Peyer's patch (tissue), 4 donors: ENCODE measurements at places on chromosomes 5 and 9.

GRCh38 chr5:168401226-168401625 lies 85.0 kb upstream of the RARS1 start:
- no peak for DNase-seq

GRCh38 chr9:136563646-136564325 lies 17.9 kb upstream of the NOTCH1 start:
- DNase-seq, result no peak

DNA sequence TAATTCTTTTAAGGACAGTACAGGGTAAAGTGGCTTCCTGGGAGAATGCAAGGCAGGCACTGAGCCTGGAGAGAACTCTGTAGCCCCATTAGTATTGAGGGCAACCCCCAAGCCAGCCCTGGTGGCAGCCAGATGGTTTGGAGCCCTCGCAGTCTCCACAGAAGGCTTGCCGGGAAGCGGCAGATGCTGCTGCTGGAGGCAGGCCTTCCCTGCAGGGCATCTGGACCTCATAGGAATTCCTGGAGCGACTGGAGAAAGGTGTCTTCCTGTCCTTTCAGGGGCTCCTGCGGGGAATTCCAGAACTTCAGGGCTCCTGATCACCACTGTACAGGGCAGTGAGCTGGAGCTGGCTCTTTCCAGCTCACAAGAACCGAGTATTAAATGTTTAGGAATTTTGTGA lies 167.5 kb downstream of the INSYN2B start:
- no peak for DNase-seq

GRCh38 chr5:26691486-26691885 lies 346.9 kb downstream of the CDH9 start:
- no peak for DNase-seq

DNA sequence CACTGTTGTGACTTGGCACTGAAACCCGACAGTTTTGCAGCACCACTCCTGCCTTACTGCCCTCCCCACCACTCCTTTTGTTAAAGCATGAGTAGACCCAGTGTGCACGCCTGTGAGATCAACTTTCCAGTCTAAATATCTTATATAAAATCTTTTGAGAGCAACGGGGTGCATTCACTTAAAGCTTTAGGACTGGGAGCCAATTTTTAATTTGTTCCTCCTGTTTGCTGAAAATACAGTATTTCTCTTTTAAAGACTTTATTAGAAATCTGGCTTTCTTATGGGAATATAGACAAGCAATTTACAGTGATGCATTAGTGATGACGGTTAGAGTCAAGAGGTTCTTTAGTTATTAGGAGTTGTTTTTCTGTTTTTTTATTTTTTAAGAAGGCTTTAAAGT lies 397.5 kb downstream of the TMEM167A start:
- no peak for DNase-seq

- no peak for DNase-seq
Observed at GRCh38 chr9:16809912-16810610, 60.4 kb downstream of the BNC2 start.

DNA sequence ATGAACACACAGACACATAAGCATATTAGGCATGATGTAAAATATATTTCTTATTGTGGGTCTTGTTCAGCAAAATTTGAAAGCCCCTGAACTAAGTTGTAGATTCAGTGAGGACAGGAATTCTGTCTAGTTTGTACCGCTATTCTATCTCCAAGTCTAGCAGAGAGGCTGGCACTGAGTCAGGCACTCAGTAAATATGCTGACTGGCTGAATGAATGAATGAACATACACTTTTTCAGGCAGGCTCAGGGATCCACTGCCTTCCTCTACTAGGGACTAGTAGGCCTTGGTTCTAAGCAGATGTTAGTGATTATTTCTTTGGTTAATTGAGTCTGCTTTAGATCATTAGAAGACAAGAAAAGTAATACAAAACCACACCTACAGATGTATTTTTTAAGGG lies 157.5 kb downstream of the ZSWIM6 start:
- DNase-seq, result no peak

- no peak for DNase-seq
Observed at GRCh38 chr9:32573821-32574220, 862 bp upstream of the NDUFB6 start.

DNA sequence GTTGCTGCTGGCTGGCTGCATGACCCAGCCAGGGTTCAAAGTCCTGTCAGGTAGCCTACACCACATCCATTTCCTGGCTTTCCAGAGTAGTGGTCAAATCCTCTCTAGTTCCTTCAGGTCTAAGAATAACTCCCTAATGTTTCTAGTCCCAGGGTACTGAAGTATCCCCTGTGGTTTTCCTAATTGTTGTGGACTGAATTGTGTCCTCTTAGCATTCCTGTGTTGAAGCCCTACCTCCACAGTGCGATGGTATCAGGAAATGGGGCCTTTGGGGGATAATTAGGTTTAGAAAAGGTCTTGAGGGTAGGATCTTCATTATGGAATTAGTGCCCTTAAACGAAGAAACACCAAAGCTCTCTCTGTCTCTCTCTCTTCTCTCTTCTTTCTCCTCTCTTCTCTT lies 191.8 kb upstream of the CCNG1 start:
- DNase-seq, result no peak

- peak; percentile 20 for DNase-seq
Observed at GRCh38 chr5:55903121-55903701, 52.1 kb downstream of the IL31RA start.

- no peak for DNase-seq
Observed at GRCh38 chr9:131105952-131106351, 9.6 kb downstream of the AIF1L start.

DNA sequence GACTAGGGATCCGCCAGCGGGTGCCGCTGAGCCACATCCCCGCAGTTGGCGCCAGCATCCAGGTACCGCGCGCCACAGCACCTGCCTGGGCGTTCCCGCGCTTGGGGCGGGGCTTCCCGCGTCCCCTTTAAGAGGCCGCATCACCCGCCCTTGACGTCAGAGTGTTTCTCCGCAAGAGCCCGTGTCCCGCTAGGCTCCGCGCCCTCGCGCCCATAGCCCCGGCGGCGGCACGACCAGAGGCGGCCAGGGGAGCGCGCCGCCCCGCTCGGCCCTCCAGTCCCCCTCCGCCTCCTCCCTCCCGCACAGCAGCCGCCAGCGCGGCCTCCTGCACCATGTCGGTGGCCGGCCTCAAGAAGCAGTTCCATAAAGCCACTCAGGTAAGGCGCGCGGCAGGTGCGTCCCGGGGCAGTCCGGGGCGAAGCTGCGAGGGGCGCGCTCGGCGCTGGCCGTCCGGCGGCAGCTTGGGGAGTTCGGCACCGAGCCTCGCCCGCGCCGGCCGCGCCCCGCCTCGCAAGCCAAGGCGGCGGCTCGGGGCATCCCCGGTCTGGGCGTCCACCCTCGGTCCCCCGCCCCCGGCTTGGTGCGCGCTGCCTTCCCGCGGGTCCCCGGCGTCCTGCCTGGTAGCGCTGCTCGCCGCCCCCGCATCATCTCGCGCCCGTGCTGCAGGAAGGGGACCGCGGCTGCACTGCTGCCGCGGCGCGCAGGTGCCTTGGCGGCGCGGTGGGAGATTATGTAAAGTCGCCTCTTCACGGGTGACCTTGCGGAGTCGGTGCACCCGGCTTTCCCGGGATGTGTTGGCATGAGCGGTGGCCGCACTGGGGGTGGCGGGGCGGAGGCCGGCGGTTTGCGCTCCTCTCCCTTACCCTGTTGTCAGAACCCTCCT lies at the start of gene SH3GL2:
SH3GL2 (plus strand) TSS at position 156 of the 883 bp plus-strand sequence.
- peak; percentile 64 for DNase-seq

- no peak for DNase-seq
Observed at GRCh38 chr9:83197591-83197990, 134.6 kb upstream of the RASEF start.

- no peak for DNase-seq
Observed at GRCh38 chr5:126446498-126447224, 23.5 kb downstream of the GRAMD2B start.

- DNase-seq, result no peak
Observed at GRCh38 chr5:135279328-135279727, 119.7 kb downstream of the MACROH2A1 start.

GRCh38 chr9:16687678-16688369 lies 182.6 kb downstream of the BNC2 start:
- DNase-seq, result no peak

DNA sequence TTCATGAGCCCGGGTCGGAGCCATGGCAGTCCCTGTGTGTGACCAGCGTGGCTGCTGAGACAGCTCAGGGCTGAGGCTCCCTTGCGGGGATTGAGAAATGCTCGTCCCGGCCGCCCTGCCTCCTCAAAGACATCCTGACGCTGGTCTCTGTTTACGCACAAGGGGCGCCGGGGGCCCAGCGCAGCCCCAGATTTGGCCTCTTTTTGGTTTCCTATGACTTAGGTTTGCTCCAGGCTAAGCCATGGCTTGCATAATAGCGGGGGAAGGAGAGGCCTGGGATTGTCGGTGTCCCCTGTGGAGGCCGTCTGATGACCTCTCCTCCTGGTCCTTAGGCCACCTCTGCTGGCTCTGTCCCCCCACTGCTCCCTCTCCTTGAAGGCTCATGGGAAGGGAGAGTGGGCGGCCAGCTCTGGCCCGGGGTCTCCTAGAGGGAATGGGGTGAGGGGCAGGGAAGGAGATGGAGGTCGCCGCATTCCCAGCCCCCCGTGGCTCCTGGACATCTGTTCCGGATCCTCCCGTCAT lies 3.5 kb downstream of the LAMC3 start:
- no peak for DNase-seq

- no peak for DNase-seq
Observed at GRCh38 chr5:41277476-41278245, 64.3 kb upstream of the C6 start.

DNA sequence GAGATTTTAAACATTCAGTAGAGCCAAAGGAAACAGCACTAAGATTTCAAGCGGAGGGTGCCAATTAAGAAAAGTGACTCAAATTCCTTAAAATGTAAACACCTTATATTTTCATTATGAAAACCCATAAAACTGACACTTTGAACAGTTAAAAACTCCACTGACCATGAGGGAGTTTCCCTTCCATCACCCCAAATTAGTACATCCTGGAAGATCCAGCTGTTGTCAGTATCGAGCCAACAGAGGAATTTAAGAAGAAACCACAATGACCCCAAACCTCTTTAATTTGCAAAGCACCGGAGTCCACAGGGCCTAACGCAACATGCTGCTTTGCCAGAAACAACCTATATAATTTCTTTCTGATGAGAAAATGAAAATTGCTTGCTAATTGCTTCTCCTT lies 41.3 kb downstream of the ROR2 start:
- no peak for DNase-seq

DNA sequence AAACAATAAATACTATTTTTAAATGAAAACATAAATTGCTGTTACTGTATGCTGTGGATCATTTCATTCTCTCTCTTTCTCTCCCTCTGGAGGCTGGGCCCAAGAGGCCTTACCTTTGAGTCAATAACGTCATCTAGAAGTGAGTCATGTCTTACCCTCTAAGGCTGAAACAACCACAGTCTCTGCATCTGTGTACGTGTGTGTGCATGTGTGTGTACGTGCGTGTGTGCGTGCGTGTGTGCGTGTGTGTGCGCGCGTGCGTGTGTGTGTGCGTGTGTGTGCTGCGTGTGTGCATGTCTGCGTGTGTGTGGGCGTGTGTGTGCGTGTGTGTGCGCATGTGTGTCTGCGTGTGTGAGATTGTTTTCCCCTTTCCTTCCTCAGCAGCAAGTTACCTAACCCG lies 13.6 kb upstream of the IL17B start:
- no peak for DNase-seq

DNA sequence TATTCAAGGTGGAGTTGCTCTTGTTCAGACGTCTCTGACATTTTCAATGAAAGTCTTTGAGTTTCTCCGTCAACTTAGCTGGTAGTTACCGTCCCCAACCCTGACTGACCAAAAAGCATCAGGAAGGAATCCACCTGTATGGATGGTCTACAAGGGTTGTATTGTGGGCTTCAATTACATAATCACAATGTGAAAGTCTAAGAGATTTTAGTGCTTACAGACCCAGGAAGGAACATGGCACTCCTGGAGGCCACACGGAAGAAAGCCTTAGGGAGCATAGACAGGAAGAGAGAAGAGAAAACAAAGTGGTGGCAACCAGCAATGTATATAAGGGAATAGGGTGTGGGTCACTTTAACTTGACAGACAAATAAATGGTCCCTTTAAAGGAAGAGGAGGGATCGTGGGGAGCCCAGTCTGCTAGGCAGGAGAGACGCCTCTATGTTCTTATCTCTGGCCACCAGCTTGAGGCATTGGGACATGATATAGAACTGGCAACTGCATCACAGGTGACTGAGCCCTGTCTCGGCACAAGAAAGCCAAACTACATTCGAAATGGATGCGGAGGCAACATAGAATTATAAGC lies 80.4 kb downstream of the ALDH7A1 start:
- no peak for DNase-seq

- no peak for DNase-seq
Observed at GRCh38 chr5:5424736-5425135, 2.3 kb downstream of the ICE1 start.

GRCh38 chr5:7419846-7420245 lies 23.9 kb downstream of the ADCY2 start:
- no peak for DNase-seq
